ENCODE measurements at places on chromosomes 11 and 22.

- DNase-seq, result no peak
These were observed 67.6 kb upstream of the AMPD3 start for GRCh38 chr11:10387206-10388083.

- no peak for DNase-seq
These were observed 31.9 kb downstream of the GDPD4 start for GRCh38 chr11:77269484-77270123.

GRCh38 chr22:30824096-30824495 lies 129.4 kb downstream of the OSBP2 start:
- no peak for DNase-seq

- no peak for DNase-seq
These were observed 131.8 kb downstream of the UVRAG start for GRCh38 chr11:75946531-75947530.

DNA sequence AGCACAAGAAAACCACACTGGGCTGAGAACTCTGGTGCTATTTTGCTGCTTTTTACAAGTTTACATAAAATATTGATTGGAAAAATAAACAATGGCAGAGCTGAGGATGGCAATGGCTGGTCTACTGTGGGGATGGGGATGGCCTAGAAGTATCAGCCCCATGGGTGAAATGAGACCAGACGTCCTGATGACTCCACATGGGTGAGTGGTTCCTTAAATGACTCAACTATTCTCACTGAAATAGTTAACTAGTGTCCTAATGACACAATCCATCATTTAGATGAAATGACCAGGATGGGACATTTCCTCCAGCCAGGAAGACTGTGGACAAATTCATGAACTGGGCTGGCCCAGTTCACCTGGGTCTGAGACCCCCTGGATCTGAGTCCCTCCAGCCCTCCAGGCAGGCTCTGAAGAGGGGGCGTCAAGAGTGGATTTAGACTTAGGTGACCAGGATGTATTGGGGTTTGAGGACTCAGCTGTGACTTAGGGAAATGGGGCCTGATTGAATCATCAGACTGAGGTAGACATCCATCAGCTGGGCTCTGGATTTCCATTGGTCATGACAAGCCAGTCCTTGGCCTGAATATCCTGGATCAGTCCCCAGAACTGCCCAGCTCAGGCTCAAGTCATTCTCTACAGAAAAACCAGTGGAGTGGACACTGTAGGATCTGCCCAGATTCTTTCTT lies 98.2 kb upstream of the IGLL5 start:
- DNase-seq, result peak; percentile 46

DNA sequence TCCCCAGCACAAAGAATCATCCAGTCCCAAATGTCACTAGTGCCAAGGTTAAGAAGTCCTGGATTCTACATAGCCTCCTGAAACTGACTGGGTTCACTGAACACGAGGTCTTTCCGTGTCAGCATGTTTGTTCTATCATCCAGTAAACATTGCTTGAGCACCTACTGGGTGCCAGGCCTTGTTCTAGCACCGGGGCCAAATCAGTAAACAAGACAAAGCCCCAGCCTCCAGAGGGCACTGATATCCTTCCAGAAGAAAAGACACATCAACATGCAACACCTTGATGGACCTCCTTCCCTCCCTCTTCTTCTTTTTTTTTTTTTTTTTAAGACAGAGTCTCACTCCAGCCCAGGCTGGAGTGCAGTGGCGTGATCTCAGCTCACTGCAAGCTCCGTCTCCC lies 26.9 kb downstream of the TPST2 start:
- DNase-seq, result no peak

DNA sequence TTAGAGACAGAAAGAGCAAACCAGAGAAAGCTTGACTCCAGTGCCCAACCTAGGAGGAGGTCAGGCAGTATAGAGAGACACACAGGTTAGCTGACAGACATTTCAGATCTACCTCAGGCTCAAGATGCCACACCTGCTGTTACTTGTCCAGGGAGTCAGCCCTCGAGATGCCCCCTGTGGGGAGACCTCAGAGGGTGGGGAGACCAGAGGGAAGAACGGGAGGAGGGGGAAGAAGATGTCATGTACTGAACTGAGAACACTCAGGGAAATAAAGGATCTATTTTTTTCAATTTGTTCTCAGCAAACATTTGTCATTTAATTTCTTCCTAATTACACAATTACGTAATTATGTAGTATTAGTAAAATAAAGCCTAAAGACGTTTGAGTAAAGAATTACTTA lies 196.3 kb upstream of the CADM1 start:
- no peak for DNase-seq

GRCh38 chr11:84389696-84390095 lies 1103.5 kb upstream of the CCDC90B start:
- DNase-seq, result no peak

- DNase-seq, result peak; percentile 3
These were observed 81.2 kb upstream of the LDLRAD3 start for GRCh38 chr11:35862666-35863065.

- no peak for DNase-seq
These were observed 38.5 kb upstream of the NAV2 start for GRCh38 chr11:19673924-19674729.

DNA sequence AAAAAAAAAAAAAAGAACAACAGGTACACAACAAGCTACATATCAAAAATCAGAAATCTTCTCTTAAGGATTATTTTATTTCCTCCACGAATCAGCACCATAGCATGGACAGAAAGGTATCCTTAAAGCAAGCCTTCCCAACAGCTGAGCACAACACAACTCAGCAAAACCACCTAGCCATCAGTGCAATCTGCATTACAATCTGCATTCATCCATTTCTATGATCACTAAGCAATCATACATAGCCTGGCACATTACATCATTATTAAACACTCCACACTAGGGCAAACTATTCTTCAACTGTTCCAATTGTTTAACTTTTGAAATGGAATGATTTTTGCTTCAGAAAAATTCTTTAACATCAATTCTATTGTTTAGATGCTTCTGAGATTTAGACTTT lies 29.0 kb downstream of the MRTFA start:
- no peak for DNase-seq

DNA sequence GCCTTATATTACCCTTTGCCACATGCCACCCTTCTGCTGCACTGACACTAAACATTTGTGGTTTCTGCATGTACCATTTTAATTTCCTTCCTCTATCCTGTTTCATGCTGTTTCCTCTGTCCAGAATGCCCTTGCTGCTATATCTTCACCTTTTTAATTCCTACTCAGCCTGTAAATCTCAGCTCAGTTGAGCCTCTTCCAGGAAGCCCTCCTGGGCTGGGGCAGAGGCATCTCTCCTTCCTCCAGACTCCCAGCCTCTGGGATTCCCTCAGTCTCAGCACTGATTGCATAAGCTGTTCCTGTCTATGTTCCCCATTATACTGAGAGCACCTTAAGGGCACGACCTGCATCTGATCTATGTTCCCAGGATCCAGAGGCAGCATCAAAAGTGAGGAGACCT lies 98.7 kb downstream of the RNF169 start:
- no peak for DNase-seq

GRCh38 chr11:46445192-46445919 lies 53.8 kb upstream of the CHRM4 start:
- DNase-seq, result no peak

GRCh38 chr11:8016440-8016839 lies 29.3 kb downstream of the EIF3F start:
- DNase-seq, result no peak

DNA sequence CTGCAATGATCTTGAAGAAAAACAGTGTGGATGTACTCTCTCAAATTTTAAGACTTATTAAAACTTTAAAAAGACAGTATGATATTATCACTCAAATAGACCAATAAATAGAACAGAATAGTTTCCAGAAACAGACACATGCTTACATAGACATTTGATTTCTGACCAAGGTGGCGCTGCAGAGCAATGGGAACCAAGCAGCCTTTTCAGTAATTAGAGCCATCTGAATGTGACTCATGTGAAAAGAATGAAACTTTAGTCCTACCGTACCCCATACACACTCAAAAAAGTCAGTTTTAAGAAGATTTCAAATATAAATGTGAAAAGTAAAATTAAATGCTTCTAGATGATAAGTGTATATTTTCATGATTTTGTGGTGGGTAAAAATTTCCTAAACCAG lies 74.2 kb upstream of the MS4A8 start:
- DNase-seq, result no peak
